ENCODE measurements at places on chromosomes 1 and 21.
A peak's percentile ranks its signal among the peaks of the same experiment; 100 is the strongest.

- DNase-seq: no peak
Observed at GRCh38 chr1:241614572-241614971, 25.6 kb downstream of the CHML start.

DNA sequence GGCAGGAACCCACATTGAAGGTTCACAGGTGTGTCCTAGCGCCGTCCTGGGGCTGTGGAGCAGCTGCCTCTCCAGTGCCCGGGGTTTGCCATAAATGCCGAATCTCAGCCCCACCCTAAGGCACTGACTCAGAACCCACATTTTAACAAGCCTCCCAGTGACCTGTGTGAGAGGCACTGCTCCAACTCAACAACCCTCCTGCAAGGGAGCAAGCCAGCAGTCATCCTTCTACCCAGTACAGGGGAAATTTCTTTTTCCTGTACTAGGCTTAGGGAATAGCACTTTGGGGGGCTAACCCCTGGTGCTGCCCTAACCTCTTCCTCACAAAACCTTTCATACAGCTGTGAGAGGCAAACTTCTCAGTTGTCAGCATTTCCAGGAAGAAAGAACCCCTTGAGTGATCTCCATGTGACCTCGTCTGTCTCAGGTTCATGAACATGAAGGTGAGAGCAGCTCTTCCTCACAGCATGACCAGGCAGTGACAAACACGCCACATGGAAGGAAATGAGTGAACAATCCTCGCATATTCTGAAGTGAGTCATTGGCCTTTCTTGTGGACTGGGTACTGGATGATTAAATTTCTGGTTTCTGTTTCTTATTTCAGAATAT, 11.4 kb upstream of the BCAR3 start:
- DNase-seq: peak; percentile 88

DNA sequence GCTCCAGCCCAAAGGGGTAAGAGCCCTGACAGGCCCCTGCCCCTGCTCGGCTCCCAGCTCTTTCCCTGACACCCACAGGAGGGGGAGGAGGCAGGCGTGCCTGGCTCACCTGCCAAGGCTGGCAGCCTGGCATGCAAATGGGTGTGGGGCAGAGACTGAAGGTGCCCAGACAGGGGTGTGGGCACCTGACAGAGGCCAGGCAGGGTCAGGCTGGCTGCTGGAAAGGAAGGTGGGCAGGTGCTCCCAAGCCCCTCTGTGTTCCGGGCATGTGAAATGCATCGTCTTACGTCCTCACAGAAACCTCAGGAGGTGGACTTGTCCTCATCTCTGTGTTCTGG, 19.4 kb upstream of the CASZ1 start:
- no peak for DNase-seq

DNA sequence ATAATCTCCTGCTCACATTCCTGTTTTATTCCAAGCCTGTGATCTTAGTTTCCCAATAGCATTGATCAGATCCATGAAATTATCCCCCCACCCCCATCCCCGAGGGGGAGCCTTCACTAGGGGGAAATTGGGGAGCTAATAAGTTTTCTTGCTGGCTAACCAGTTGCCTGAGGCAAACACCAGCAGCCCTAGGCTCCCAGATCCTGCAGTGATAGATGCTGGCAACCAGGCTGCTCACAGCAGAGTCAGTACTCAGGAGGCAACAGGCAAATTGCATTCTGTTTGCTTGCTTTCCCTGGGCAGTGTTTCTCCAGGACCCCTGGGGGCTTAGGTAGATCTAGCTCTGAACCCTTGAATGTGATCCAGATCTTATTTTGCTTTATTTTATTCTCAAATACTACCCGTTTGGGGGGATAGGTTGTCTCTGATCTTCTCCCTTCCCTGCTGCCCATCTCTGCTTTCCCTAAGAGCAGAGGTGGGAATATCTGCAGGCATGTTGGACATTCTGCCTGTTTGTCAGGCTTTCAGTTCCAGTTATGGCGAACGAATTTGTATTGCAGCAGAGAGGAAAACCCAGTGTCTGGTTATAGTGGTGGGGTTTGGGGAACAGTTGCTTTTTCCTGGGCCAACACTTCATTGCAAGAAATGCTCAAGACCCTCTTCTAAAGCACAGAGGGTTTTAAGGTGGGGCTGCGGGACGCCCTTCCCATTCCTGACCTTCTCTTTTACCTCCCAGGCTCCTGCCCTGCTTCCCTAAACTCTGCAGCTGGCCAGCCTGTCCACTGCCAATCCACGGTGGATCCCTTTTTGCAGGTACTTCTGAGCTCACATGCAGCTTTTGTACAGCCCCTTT, 289.8 kb upstream of the PLXNA2 start:
- no peak for DNase-seq

DNA sequence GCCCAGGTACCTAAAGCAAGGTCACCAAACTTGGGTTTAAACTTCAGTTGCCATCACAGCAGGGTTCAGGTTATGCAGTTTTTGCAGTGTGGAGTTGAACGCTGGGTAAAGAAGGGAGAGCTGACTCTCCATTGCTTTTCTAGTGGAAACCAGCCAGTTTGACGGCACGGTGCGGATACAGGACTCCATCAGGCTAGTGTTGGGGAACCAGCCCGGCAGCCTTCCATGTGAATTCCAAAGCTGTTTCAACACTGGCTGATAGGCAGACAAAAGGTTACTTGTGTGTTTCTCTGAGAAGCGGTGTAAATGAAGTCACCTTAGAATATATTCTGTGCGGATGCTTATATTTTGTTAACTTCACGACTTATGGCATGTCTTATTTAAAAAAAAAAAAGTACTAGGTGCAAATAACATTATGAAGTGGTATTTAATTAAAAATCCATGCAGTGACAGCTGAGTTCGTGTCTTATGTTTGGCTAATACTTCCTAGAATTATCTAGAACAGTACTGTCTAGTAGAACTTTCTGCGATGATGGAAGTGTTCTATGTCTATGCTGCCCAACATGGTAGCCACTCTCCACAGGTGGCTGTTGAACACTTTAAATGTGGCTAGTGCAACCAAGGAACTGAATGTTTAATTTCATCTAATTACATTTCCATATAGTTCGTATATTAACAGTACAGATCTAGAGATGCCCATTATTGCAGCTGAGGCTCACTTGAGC, 29.9 kb upstream of the RCAN3 start:
- no peak for DNase-seq

DNA sequence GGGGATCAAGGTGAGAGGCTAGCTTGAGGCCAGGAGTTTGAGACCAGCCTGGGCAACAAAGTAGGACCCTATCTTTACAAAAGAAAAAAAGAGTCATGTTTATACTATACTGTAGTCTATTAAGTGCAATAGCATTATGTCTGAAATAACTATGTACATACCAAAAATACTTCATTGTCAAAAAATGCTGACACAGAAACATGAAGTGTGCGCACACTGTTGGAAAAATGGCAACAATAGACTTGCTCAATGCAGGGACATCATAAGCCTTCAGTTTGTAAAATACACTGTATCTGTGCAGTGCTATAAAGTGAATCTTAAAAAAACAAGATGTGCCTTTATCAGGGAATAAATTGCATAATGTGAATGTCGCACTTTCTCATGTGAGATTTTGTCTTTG, 14.1 kb upstream of the NID1 start:
- DNase-seq: no peak

DNA sequence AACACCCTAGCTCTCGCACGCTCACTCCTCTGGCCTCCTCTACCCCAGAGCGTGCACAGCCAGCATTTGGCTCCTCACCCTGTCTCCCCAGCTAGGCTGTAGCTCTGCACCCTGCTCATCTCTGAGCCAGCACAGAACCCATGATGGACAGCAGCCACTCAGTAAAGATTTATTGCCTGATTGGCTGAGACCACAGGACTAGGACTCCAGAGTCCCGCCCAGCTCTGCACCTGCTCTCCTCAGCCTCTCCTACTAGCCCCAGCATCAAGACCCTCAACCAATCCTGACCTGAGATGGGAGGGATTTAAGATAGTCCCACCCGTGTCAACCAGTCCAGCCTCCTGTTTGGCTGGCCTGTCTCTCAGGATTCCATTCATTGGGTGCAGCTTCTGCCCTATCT, 9.3 kb downstream of the C1QB start:
- DNase-seq: no peak

DNA sequence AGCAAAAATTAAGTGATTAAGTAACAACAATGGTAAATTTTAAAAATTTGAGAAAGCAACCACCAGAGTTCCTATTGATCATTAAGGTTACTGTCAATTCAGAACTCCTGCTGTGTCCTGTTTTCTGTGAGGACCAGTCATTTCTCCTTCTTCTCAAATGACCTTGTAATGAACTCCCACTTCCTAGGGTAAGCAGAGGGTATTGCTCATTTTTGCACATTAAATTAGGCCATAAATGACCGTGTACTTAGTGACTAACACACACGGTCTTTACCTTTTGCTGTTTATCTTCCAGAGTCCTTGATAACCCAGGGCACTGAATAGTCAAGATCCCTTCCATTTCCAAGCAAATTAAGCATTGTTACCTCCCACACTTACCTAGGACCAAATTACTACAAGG, 227.5 kb upstream of the LYPLAL1 start:
- DNase-seq: no peak

DNA sequence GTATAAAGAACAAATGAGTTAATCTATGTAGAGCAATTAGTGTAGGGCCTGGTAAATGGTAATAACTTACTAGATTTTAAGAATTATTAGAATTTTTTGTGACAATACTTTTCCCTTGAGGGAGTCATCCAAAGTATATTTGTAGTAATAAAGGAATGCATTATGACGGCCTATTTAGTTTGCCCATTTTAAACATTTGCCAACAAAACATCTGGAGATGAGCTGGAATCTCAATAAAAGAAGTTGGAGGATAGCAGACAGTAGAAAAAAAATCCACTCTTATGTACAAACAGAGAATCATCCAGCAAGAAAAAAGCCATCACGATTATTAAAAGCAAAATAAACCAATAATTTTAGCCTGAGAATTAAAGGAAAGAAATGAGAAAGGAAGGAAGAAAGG, 567.3 kb upstream of the ADAMTS5 start:
- no peak for DNase-seq

Data from LoVo (cell line).